ENCODE measurements at places on chromosomes 7 and 10.

DNA sequence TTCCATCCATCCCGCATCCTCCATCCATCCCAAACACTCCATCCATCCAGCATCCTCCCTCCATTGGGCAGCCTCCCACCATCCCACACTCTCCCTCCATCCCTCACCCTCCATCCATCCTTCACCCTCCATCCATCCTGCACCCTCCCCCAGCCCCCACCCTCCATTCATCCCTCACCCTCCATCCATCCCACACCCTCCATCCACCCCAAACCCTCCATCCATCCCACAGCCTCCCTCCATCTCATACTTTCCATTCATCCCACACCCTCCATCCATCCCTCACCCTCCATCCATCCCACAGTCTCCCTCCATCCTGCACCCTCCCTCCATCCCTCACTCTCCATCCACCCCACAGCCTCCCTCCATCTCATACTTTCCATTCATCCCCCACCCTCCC lies 60.4 kb downstream of the FOXI2 start:
- DNase-seq = no peak

- DNase-seq = no peak
Measured at GRCh38 chr7:17912050-17912449, 28.2 kb downstream of the SNX13 start.

GRCh38 chr10:22932626-22933370 lies 4.9 kb downstream of the ARMC3 start:
- no peak for DNase-seq

- DNase-seq = no peak
Measured at GRCh38 chr10:123604506-123604905, 61.6 kb upstream of the GPR26 start.

- no peak for DNase-seq
Measured at GRCh38 chr10:124293616-124294449, 124.9 kb downstream of the OAT start.

- no peak for DNase-seq
Measured at GRCh38 chr10:12587451-12587888, 238.1 kb downstream of the CAMK1D start.

GRCh38 chr7:19066170-19066569 lies 51.3 kb downstream of the TWIST1 start:
- no peak for DNase-seq

DNA sequence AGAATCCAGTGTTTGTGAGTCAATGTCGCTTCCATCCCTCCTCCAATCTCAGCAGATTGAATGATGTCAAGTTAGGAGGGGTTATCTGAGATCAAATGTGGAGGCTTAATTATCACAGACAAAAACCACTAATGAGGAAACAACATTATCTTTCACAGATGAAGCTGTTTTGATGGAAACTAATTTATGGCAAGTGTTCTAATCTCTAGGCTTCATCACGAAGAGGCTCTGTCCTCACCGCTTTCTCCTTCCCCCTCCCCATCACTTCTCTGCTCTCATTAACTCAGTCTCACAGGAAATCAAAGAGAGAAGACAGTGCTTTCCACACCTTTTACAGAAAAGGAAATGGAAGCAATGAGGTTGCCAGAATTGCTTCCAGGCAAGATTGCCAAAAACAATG lies 283.7 kb downstream of the BMPER start:
- DNase-seq = no peak

DNA sequence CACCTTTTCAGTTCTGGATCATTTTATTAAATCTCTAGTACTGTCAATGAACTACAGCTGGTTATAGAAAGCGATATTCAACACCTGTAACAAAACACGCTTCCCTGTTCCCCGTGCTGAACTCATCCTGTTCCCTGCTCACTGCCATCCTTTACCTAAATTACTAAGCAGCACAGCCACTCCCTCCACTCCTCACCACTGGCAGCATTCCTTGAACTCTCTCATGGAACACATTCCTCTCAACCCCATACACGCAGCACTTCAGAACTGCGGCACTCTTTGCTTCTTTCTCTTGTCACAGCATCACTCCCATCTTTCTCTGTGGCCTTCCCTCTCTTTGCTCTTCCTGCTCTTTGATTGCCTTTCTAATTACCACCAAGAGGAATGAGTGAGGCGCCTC lies 27.4 kb downstream of the RELN start:
- DNase-seq = no peak

DNA sequence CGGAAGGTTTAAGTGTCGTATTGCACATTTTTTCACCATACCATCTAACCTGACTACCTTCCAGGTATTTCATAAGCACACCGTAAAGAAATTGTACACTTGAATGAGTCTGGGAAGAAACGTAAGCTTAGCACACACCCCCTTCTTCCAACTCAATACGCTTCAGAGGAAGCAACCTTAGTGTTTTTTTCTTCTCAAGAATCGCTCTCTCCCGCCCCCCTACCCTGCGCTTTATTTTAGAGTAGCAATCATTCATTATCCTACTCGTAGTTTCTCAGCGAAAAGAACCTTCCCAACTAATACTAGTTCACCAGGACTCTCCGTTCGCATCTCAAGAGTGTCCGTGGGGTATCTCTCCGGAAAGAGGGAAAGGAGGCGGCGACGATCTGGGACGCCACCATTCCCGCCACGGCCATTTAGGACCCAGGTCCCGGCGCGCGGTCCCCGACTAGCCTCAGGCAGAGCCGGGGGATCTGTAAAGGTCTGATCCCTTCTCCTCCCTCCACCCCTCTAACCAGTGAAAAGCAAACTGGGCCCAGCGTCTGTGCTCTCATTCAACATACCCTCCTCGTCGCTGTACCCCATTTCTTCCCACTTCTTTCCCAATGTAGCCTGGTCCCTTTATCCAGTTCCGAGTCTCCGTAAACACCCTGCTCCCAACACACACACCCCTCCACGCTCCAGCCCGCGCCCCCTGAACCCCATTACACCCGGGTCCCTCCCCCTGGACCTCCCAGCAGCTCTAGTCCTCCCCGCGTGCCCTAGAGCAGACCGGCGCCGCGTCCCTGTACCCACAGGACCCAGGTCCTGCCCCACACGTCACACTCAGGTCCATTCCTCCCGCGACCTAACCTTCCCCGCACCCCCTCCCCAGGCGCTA lies 16.0 kb downstream of the MYOZ1 start:
- no peak for DNase-seq

- no peak for DNase-seq
Measured at GRCh38 chr7:55521917-55522902, 50.1 kb downstream of the VOPP1 start.

- no peak for DNase-seq
Measured at GRCh38 chr7:151251689-151252560, 3.4 kb upstream of the SMARCD3 start.

GRCh38 chr10:44853796-44854195 lies 57.3 kb upstream of the TMEM72 start:
- no peak for DNase-seq

DNA sequence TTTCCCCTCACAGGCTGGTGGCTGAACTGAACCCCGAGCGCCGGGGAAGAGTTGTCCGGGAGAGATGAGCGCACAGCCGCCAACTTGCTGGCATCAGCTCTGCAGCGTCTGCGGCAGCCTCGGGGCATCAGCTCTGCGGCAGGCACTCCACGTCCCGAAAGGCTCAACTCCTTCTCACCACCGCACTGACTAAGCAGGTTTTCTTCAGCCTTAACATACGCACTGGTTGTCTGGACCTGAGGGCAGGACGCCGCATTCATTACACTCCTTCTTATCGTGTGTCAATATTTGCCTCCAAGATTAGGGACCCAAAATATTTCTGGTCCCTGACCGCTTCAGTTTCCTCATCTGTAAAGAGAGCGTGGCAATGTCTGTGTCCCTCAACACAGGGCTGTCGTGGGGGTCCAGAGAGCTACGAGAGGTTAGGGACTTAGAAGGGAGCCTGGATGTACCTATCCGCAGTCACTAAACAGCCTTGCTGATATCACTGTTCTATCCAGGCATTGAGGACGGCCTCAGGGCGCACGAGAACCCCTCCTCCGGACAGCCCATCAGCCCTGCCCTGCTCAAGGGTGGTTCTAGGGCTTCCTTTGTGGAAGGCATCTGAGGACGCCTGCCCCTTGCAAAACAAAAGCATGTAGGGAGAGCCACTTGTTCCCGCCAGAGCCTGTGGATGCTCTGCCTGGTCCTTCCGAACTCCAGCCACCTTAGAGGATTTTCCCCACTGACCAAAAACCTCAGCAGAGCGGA lies 42.8 kb upstream of the FIGNL1 start:
- no peak for DNase-seq

- DNase-seq = no peak
Measured at GRCh38 chr10:99450624-99451498, 20.4 kb upstream of the GOT1 start.

- no peak for DNase-seq
Measured at GRCh38 chr10:125158275-125158600, 2.1 kb downstream of the CTBP2 start.

DNA sequence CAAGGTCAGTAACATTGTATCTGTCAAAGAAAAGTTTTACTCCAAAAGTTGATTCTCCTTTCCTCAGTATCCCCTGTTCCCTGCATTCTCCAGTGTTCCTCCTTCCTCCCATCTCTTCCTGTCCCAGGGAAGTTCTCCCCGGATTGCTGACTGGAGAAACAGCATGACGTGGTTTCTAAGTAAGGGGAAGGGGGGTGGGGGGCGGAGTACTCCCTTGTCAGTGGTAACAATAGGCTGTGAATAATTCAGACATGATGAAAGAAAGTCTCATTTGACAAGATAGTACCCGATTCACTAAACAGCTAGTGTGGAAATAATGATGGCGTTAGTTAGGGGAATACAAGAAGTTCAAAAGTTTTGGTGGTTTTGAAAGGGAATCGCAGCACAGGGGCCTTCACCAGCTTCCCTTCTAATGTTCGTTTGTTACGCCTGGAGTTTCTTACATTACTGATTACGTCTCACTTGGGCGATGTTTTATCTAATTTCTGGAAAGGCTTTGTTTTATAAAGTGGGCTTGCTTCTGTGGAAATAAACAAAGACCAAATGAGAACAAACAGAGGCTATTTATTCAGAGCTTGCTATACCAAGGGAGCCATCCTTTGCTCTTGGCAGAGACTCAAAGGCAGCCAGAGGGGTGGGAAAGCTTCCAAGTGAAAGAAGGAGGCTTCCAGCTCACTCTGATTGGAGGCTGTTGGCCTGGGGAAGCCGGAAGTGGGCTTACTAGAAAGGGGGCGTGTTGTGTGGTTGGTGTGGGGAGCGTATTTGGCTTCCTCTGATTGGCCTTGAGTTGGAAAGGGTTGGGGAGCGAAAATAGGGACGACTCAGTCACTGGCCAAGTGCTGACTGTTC lies 453.7 kb downstream of the SDK1 start:
- no peak for DNase-seq

GRCh38 chr7:883055-884021 lies 7.0 kb downstream of the GET4 start:
- no peak for DNase-seq

- DNase-seq = no peak
Measured at GRCh38 chr7:17699696-17700095, 240.6 kb downstream of the SNX13 start.

- DNase-seq = no peak
Measured at GRCh38 chr7:37218956-37219355, 229.7 kb downstream of the ELMO1 start.

GRCh38 chr7:114130866-114131265 lies 212.1 kb upstream of the PPP1R3A start:
- no peak for DNase-seq

Measured in activated T-cell treated with anti-CD3 and anti-CD28 coated beads, Interleukin-2, amount 50 U/mL, for 1 hour (primary cell).